ENCODE measurements at places on chromosomes 5 and 9.

DNA sequence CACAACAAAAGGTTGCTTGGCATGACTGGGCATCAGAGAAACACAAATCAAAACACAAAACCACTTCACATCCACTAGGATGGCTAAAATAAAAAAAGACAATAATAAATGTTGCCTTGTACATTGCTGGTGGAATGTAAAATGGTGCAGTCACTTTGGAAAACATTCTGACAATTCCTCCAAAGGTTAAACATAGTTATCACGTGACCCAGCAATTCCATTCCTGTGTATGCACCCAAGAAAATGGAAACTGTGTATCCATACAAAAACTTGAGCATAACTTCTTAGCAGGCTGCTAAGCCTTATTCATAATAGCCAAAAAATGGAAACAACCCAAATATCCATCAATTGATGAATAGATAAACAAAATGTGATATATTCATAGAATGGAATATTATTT lies 10.2 kb upstream of the SLC46A2 start:
- no peak for DNase-seq

DNA sequence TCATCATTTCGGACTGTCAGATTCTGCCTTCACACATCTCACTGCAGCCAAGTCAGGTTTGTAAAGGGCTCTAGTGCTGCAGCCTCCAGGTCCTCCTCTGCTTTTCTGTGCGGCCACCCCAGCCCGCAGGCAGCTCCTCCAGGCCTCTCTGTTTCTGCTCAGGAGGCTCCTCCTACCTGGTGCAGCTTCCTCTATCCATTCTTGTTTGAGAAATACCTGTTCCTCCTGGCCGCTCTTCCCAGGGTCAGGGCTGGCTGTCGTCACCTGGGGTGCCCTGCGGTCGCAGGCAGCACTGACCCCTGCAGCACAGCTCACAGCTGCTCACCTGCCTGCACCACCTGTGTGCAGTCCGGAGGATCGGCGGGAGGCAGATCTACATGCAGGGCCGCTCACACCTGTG lies 387.7 kb upstream of the IRX4 start:
- DNase-seq: no peak

DNA sequence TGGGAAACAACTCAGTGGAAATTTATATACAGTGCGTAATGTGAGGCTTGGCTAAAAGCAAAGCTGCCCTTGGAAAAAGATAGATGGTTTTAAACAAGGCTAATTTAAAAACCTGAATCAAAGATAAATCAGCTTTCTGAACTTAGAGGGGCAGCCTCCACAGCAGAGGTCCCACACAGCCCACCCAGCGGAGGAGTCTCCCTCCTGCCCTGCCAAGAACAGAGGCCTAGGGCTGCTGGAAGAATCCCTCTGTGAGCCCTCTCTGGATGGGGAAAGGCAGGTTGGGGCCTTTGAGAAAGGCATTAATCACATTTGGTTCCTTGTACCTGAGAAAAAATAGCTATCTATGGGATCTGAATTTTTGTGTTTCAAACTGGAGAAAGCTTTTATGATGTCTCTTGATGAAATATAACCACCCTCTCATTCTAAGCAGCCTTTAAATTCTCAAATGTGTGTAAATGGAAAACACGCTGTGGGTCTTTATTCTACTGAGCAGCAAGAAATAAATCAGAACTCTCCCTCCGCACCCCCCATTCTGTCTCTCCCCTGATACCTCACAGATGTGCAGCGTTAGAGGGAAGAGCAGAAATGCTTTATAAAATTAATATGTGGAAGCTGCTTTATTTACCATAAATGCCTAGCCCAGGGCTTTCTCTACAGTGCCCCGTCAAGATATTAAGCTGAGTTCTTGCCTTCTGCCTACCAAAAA lies 329.2 kb downstream of the EFNA5 start:
- no peak for DNase-seq

- no peak for DNase-seq
Measured at GRCh38 chr9:133348718-133349573, 928 bp downstream of the RPL7A start.

- no peak for DNase-seq
Measured at GRCh38 chr5:96818125-96818788, 10.5 kb upstream of the ERAP1 start.

DNA sequence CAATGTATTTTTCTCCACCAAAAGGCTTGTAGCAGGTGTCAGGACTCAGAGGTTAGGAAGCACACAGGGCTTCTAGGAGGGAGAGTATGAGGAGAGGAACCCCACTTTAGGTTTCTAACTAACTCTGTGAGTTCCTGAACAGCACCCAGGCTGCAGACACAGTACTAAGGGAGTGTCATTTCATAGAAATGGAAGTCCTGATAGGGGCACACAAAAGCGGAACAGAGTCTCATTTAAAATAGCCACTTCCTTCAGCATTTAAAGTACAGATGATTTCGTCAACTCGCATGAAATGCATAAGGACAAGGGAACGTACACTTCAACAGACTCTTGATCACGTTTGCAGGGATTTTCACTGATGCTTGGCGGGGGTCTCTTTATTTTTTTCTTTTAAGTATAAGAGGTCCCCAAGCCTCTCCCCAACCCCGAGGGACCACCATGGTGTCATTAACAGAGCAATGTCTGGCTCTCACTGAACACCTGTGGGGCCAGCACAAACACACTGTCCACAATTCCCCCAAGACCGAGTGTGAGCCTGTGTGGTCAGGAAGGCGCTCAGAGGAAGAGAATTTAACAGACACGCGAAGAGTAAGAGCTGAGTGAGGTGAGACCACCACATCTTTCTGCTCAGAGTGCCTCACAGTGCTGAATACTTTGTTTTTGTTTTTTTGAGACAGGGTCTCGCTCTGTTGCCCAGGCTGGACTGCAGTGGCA lies 82.3 kb downstream of the SECISBP2 start:
- DNase-seq: no peak

DNA sequence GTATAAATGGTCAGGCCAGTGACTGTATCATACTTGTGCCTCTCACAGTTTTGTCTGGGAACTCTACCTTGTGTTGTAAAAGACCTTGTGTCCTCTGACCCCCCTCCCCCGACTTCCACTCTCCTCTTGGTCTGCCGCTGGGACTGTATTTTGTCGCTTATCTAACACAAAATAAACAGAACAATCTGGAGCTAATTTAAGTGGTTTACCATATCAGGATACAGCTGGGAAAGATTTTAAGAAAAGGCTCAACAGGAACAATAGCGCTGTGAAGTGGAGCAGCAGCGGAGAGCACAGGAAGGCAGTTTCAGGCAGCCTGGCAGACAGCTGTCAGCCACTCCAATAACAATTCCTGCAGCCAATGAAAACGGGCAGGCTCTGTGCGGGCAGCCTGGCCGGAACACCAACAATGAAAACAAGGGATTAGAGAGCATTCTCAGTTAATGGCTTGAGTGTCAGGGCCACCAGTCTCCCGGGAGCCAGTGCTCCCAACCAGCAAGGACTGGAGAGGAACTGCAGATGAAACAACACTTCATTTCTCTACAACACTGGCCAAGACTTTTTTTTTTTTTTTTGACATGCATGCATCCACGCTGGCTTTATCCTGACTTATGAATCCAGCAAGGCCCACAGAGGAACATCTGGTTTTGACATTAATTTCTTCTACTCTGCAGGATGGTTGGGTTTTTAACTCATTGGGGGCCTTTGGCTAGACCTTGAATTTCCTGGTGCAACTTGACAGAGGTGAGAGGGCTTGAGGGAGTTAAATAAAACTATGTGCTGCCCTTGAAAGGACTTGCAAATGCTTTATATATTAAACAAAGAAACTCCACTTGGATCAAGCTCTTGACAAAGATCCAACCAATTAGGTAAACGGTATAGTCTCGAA lies 76.7 kb downstream of the ARSB start:
- no peak for DNase-seq

DNA sequence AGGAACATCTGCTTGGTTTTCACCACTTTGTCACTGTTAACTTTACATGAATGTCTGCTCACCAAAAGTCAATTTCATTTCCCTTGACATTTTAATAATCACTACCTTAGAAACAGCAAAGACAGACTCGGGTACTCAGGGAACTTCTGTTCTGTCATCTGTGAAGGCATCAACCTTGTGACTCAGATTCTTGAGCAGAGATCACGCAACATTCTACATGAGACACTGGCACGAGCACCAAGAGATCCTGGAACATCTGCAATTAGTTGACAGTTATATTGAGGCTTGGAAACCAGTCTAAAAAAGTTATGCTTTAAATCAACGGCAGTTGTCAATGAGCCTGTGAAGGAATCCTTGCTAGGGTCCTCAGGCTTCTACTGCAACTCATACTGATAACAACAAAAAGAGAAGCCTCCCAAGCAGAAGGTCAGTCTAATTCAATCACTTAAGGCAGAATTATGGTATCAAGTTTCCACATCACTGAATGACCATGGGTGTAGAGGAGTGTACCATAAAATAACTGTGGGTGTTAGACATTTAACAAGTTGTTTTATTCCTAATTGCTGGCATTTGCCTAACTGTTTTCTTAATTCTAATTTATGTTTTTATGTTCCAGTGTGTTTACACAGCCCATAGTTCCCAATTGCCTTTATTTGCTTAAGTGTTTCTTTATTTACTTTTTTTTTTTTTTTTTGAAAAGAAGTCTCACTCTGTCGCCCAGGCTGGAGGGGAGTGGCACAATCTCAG lies 3.3 kb upstream of the PBX3 start:
- DNase-seq: no peak

- DNase-seq: no peak
Measured at GRCh38 chr9:136047076-136047774, 47.9 kb downstream of the NACC2 start.

- peak; percentile 60 for DNase-seq
Measured at GRCh38 chr9:4077499-4078102, 222.3 kb downstream of the GLIS3 start.

DNA sequence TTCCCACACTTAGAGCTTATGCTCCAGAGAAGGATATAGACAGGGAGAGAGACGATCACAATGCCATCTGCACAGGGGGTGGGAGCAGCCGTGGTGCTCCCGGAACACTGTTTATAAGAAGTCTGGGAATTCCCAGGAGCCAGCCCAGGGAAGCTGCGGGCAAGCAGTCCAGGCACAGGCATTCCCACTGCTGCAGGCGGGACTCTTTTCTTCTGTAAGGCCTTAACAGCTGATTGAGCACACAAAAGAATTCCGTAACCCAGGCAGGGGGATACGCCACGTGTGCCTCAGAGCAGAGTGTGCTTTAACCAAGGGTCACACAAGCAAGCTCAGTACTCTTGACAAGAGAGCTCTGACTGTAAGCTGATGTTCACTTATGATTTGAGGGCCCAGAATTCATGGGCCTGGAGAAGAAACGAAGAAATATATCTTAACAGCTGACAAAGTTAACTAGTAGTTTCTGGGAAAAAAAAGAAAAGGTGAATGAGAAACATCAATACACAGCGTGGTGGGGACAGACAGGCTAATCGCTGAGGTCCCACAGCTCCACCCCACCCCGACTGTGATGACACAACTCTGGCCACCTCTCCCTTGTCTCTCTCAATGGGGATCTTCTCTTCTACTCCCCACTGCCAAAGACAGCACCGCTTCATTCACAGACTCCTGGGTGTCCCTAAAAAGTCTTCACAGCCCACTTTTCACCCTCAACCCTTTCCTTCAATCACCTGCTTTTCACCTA lies 85.9 kb upstream of the SIMC1 start:
- no peak for DNase-seq

GRCh38 chr5:88888291-88888690 lies 5.3 kb upstream of the MEF2C start:
- DNase-seq: no peak

DNA sequence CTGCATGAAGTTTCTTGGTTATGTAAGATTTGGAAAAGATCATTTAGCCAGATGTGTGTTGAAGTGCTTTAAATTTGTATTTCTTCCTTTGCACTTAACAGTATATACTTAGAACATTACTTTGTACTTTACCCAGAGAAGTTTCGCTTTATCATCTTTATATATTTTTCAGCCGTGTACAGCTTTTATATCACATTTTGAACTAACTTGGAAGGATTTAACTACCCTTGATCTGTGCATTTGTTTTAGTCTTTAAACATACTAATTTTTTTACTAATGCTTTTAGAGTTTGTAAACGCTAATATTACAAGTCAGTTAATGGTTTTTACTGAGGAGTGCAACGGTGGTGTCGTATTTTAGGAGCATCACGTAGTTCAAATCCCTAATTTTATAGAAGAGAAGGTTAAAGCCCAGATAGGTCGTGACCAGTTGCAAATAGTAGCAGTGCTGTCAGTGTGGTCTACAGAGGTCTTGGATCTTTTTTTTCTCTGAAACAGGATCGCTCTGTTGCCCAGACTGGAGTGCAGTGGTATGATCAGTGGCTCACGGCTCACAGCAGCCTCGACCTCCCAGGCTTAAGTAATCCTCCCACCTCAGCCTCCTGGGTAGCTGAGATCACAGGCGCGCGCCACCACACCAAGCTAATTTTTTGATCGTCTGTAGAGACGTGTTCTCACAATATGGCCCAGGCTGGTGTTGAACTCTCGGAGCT lies 2.0 kb downstream of the MATR3 start:
- DNase-seq: no peak

GRCh38 chr5:105684799-105685198 lies 1985.9 kb downstream of the EFNA5 start:
- DNase-seq: no peak

DNA sequence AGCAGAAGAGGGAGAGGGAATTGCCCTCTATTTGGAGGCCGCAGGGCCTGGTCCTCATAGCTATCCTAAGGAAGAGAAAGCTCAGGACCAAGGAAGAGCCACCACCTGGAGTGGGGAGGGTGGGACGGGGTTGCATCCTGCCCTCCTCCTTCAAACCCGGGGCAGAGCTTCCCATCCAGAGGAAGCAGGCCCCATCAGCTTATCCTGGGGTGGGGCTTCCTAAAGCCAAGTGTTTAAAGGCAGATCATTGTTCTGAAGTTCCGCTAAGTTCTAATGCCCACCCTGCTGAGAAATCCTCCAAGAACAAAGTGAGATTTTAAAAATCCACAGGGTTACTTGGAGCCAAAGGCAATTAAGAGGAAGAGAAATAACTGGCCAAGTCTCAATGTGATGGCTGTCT lies 210.3 kb downstream of the C9orf152 start:
- DNase-seq: no peak

DNA sequence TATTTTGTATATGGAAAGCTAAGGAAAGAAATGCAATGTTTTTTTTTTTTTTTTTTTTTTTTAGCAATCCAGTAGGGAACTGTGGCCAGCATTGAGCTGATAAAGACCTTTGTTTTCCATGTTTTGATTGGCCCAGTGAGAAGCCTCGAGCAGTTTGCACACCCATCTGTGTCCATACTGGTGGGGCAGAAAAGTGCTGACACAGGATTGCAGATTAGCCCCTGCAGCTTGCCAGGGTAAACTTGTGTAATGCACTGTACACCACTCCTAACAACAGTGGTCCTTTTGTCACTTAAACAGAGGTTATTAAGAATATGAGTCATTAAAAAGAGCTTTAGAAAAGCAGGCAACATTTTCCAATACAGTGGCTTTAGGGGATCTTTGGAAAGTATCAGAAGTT lies 132.8 kb upstream of the CDKN2B start:
- no peak for DNase-seq

GRCh38 chr5:175892015-175892800 lies 20.8 kb downstream of the CPLX2 start:
- DNase-seq: no peak

GRCh38 chr5:14064841-14065240 lies 78.3 kb upstream of the TRIO start:
- DNase-seq: no peak

- peak; percentile 22 for DNase-seq
Measured at GRCh38 chr5:74199005-74199404, 441.5 kb downstream of the ENC1 start.
